ENCODE measurements at places on chromosomes 12 and 14.
A peak's percentile ranks its signal among the peaks of the same experiment; 100 is the strongest.

- no peak for DNase-seq
Observed at GRCh38 chr14:104693482-104694431, 4.3 kb downstream of the INF2 start.

GRCh38 chr14:20624495-20625070 is 16.9 kb downstream of the OR6S1 start:
- peak; percentile 78 for DNase-seq

- no peak for DNase-seq
Observed at GRCh38 chr14:102738373-102739189, 38.7 kb upstream of the TRAF3 start.

DNA sequence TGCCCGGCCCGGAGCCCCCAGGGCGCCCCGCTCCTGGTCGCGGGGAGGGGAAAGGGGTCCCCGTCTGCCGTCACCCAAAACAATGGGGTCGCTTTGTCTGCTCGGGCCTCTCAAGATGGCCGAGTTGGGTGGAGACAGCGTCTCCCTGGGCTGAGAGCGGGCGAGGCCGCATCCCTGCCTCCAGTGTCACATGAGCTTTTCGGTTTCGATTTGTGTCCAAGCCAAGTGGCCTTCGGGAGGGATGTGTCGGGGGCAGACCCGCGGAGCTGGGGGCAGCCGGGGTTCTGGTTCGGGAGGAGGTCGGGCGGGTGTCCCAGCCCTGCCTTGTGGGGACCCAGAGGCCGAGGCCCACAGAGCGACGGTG is 790 bp downstream of the DYNC1H1 start:
- DNase-seq: peak; percentile 67

GRCh38 chr12:99386907-99387306 is 260.6 kb upstream of the GARIN6 start:
- peak; percentile 54 for DNase-seq

DNA sequence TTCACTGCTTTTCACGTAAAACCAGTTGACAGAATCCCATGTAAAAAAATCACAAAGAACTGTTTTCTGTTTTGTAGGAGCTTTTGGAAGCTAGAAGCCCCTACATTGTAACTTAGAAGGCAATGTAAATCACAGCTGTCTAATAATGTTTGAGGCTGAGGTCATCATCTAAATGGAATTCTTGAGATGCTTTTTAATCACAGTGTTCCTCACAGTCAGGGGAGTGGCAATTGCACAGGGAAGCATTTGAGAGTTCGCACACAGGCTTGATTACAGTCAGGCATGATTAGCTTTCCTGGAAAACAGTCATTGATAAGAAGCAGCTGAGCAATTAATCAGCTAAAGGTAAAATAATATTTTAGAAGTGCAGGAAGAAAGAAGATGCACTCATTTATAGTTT is 2.9 kb downstream of the SLC17A8 start:
- DNase-seq: no peak

DNA sequence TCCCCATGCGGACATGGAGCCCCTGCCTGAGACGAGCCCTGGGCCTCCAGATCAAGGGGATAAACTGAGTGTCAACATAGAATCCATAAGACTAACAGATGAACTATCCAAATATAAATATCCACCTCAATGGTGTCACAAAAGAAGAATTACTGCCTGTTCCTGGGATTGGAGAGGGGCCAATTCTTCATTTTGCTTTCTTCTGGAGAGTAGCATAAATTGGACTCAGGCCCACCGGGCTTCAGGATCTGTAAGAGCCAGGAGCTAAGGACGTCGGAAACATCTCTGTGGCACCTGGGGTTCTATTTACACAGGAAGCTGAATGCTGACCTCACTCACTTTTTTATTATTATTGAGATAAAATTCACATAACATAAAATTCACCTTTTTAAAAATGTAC is 408.2 kb upstream of the CCDC196 start:
- no peak for DNase-seq

DNA sequence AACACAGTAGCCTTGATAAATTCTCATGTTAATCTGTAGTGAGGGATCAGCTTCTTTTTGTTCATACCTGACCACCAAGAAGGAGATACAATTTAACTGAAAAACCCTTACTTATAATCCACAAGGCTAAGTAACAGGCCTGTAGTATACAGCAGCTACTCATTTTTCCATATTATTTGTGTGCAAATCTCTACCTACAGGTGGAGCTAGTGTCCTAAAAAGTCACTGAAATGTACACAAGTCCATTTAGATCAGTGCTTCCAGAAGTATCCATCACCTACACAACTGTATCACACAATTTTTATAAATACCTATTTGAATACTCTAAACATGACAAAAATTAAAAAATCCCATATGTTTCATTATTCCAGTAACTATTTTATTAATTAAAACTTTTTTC is 173.2 kb downstream of the SLC35F4 start:
- peak; percentile 20 for DNase-seq

DNA sequence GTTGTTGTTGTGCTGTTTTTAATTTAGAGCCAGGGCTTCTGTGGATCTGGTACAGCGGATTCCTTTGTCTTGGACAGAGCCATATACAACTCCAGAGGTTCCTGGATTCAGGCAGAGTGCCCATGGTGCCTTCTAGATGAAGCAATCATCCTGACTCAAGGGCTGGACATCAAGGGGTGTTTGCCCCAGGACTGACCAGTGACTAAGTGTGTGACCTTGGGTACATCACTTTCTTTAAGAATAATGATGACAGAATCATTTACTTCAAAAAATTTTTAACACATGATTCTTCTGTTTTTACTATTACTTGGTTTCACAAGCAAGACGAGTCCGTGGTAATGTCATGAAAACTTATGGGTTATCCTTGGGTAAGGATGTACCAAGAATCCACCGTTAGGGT is 397.3 kb downstream of the ZFP36L1 start:
- no peak for DNase-seq

- DNase-seq: no peak
Observed at GRCh38 chr14:86296173-86296572, 766.2 kb downstream of the FLRT2 start.

- no peak for DNase-seq
Observed at GRCh38 chr14:80239631-80240030, 28.3 kb upstream of the DIO2 start.

DNA sequence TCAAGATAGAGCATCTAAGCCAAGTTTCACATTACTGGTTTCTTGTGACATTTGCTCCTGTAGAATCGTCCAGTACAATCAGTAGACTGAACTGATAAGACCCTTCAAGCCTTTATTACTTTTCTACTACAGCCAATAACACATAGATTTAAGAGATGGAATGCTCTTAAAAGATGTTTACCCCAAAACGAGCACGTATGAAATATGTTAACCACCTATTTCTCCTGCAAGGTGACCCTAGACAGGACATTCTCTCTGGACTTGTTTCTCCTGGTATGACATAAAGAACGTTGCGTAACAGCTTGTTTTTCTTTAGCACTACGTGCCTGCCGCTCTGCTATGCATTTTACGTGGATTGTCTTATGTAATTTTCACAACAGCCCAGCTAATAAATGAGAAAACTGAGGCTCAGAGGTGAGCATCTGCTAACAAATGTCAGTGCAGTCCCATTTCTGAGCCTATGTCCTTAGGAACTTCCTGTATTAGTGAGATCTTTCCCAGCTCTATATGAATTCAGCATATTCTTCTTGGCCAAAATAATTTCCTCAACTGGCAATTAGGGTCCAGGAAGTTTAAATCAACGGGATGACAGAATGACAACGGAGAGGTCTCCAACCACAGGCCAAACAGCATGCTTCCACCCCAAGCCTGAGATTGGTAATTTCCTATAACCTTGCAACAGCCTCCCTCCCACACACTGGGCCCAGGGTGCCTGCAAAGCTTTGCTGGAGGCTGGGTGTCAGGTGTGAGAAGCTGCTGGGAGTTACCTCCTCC is 3.7 kb downstream of the NFKBIA start:
- DNase-seq: no peak

- DNase-seq: no peak
Observed at GRCh38 chr14:95787941-95788340, 74.0 kb upstream of the TCL1A start.

DNA sequence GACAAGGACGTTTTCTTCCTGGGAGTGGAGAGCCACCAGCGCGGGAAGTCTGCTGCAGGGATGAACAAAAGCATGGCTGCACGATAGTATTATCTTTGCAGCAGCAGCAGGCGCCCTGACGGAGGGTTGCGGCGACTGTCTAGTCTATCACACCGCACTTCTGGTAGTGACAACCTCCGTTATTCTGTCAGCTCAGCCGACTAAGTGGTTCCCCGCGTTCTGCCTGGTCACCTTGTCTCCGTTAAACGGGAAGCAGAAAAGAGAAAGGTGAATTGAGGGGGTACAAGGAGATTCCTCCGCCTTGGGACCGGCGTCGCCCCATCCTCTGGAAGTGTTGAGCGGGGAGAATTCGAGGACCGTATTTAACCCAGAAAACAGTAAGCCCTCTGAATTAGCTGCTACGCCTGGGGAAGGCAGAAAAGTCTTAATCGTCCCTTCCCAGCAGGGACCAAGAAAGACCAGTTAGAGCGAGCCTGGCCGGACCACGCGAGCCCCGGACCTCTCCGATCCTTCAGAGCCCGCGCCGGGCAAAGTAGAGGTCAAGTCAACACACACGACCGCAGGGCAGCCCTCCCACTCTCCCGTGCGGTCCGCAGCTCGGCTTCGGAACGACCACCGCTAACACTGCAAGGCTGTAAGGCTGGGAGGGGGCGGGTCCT is 536 bp upstream of the DAAM1 start:
- DNase-seq: peak; percentile 16

GRCh38 chr12:47965581-47965980 is 2.2 kb downstream of the TMEM106C start:
- no peak for DNase-seq

GRCh38 chr12:47679785-47680184 is 26.0 kb downstream of the RPAP3 start:
- no peak for DNase-seq

GRCh38 chr14:61403411-61403810 is 82.0 kb downstream of the PRKCH start:
- DNase-seq: no peak

- DNase-seq: no peak
Observed at GRCh38 chr14:89425931-89426330, 8.9 kb upstream of the FOXN3 start.

- DNase-seq: no peak
Observed at GRCh38 chr12:75602106-75602505, 90.7 kb upstream of the KRR1 start.

DNA sequence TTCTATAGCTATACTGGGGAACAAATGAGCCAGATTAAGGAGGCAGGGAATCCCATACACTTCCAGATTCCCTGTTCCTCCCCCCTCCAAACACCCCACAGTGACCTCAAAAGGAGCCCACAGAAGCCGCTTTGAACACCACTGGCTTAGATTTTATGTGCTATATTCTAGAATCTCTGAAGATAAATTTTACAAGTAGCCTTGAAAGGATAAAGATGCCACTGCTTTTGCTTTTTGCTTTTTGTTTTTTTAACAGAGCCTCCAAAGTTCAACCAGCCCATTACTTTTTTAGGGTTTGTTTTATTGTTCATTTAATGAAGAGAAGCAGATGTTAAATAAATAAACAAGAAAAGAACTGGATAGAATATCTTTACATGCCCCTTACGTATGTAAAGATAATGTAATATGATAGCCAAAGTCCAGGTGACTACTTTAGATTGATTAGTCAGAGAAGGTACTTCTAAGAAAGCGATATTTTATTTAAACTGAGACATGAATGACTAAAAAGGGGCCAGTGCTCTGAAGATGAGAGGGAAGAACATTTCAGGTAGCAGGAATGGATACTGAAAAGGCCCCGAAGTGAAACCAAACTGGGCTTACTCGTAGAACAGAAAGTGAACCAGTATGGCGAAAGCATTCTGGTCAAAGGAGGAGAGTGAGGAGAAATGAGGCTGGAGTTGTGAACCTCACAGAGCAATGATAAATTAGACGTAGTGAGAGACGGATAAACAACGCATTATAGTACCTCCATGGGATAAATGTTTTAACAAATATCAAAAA is 44.6 kb downstream of the DUSP6 start:
- DNase-seq: peak; percentile 12

DNA sequence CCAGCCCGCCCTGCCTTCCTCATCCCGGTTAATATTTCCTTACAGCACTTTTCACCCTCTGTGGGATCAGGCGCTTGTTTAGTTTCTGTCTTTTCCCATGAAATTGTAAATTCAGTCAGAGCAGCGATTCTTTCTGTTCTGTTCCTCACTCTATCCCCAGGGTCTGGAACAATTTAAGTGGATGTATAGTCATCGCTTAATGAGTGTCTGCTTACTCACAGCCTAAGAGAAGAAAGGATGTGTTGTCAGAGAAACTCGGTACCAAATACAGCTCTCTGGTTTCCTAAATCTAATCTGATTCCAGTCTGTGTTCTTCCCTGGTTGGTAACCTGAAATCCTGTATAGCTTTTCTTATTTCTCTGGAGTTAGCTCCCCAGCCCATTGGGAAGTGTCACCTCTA is 44.9 kb downstream of the FOS start:
- DNase-seq: no peak

- DNase-seq: no peak
Observed at GRCh38 chr12:5262450-5262849, 169.5 kb upstream of the NTF3 start.

GRCh38 chr12:28800129-28800528 is 348.9 kb upstream of the FAR2 start:
- DNase-seq: no peak

DNA sequence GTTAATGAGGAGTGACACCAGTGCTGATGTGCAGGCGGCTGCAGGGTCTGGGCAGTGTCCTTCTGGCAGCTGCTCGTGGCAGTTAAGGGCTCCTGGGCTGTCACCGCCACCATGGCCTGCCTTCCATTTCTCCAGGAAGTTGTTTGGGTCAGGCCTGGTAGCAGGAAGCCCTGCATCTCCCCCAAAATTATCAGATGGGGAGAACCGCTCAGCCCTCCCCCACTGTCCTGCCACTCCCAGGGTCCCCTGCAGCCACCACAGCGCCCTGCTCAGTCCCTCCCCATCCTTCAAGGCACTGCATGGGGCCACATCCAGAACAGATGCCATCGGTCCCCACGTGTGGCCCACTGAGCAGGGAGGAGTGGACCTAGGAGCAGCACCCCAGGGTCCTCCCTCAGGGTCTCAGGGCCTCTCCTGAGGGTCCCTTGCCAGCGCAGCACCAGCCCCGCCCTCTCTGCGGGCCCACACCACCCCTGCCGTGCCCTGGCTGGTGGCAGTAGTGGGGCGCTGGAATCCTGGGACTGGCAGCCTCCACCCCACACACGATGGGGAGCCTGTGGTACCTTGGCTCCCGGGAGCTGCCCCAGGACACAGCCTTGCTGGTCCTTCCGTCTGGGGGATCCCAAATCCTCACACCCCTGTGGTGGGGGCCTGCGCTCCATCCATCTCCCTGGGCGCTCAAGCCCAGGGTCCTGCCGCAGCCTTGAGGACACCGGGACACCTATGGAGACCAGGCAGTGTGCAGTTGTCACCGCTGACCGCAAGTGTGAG is 10.3 kb upstream of the AMN start:
- DNase-seq: no peak

DNA sequence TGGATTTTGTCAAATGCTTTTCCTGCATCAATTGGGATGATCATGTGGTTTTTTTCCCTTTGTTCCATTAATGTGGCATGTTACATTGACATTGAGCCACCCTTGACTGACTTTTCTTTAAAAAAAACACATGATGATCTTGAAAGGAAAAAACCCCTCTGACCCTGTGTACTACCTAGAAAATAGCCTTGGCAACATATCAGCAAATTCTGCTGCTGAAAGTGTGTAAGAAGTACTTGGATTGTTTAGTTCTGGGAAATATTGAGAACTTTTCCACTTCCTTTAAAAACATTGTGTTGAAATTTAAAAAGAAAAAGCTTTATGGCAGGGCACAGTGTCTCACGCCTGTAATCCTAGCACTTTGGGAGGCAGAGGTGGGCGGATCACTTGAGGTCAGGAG is 20.7 kb downstream of the ACACB start:
- DNase-seq: no peak

- DNase-seq: peak; percentile 63
Observed at GRCh38 chr12:56385873-56386272, 23.2 kb upstream of the APOF start.
